Fibroblast of the aortic adventitia (primary cell): ENCODE measurements at places on chromosomes 13 and 19. TPM values are rescaled to one million over a fixed set of nuclear protein-coding genes. Genes with fewer than 3 reads are reported as not detected.

FPR3 gene
- not detected in 2 replicates for total RNA-seq

MBD3L3 gene
- not detected in 2 replicates for total RNA-seq

PDE4C gene
- not detected in 2 replicates for total RNA-seq

THAP8 gene
- total RNA-seq, result 2.5 and 4.1 TPM in 2 replicates

FGF9 gene
- total RNA-seq, result 0.18 and 2.5 TPM in 2 replicates

NKG7 gene
- total RNA-seq, result not detected in 2 replicates

ZGLP1 gene
- 0.16 and 0.63 TPM in 2 replicates for total RNA-seq

ADAMTS10 gene
- 15.8 and 18.5 TPM in 2 replicates for total RNA-seq

TRIM13 gene
- total RNA-seq, result 19.4 and 25.6 TPM in 2 replicates

ZNF30 gene
- 1.9 and 4.2 TPM in 2 replicates for total RNA-seq

TRAPPC5 gene
- total RNA-seq, result 26.3 and 38.8 TPM in 2 replicates

FAM124A gene
- 3.3 TPM in 1 of 2 replicates, not detected in the other for total RNA-seq

LPAR6 gene
- 0.90 and 11.2 TPM in 2 replicates for total RNA-seq

TUBA3C gene
- total RNA-seq, result not detected in 2 replicates

LYPD5 gene
- total RNA-seq, result 0.72 and 1.1 TPM in 2 replicates

KLK2 gene
- total RNA-seq, result not detected in 2 replicates

APOC1 gene
- total RNA-seq, result 1.7 and 52.6 TPM in 2 replicates

BST2 gene
- 9.8 and 48.1 TPM in 2 replicates for total RNA-seq

KANK3 gene
- total RNA-seq, result 0.09 and 0.16 TPM in 2 replicates

SLC39A3 gene
- 28.4 and 47.8 TPM in 2 replicates for total RNA-seq

GPC6 gene
- 76.9 and 92.6 TPM in 2 replicates for total RNA-seq

TRPM4 gene
- total RNA-seq, result 14.0 and 15.0 TPM in 2 replicates

CEACAM20 gene
- not detected in 2 replicates for total RNA-seq

ZNF728 gene
- not detected in 2 replicates for total RNA-seq

FXYD7 gene
- not detected in 2 replicates for total RNA-seq

PTPRH gene
- total RNA-seq, result 6.5 and 7.8 TPM in 2 replicates

CAPN12 gene
- total RNA-seq, result 0.18 TPM in 1 of 2 replicates, not detected in the other
